Neural progenitor cell (in vitro differentiated cells): ENCODE measurements at places on chromosomes 2 and 18.
A peak's percentile ranks its signal among the peaks of the same experiment; 100 is the strongest.

DNA sequence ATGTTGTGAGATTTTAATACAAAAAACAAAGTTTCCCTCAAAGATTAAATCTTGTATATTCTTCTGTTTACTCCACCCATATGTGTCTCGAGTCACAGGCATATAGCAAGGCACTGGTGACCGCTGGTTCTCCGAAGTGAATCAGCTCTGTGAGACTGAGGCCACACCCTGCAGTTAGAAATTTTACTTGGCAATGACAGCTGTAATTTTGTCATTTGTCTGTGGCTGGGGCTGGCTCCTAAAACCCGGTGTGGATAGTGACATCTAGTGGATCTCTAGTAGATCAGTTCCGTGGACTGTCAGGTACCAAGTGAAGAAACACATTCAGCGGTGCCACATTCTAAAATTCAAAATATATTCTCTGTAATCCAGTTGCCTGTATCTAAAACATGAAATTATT lies 278.0 kb downstream of the NEDD4L start:
- peak; percentile 45 for DNase-seq

- DNase-seq: no peak
Measured at GRCh38 chr2:187842315-187842714, 288.1 kb upstream of the TFPI start.

- no peak for DNase-seq
Measured at GRCh38 chr2:173669888-173670287, 295.3 kb downstream of the SP3 start.

DNA sequence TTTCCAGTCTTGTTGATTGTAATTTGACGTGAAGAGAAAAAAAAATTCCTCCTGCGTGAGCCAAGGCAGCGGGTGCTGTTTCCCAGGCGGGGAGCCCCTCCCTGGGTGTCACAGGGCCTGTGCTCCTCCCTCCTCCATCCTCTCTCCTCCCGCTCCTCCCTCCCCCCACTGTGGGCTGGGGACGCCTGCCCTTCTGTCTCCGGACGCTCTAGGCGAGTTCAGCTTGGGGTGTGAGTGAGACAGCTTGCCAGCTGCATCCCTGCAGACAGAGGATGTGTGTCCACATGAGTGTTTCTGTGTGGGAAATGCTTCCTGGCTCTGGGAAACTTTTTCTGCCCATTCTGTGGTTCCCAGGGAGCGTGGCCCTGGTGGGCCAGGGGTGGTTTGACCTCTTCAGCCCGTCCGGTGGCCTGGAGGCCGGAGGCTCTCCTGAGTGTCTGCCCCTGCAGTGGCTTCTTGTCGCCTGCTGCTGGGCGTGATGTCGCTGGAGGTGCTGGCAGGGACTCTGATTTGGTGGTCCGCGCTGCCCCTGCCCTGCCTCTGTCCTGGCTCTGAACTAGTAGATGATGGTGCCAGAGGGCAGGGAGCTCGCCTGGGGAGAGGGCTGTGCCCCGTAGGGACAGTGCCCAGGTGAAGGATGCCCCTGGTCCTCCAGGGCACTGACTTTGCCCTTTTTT lies 96.4 kb downstream of the USP40 start:
- DNase-seq: no peak

DNA sequence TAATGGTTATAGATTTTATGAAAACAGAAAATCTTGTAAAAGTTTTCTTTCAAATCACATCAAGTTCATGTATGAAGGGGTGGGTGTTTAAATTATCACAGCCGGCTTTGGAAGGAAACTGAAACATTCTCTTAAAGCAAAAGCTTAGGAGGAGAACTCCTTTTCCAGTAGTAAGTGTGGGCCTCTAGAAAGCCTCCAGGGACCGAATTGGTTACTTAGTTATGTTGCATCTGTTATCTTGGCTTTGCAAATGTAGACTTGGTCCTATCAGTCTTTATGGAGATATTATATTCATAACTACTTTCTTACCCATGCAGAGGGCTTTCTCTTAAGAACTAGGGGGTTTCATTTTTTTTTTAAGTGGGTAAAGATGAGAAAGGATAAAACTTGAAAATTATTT lies 7.4 kb downstream of the NAB1 start:
- DNase-seq: no peak

GRCh38 chr18:75088622-75089211 lies 120.2 kb downstream of the PTGR3 start:
- no peak for DNase-seq
